ENCODE measurements at places on chromosomes 3 and 15. TPM values are rescaled to one million over a fixed set of nuclear protein-coding genes. Genes with fewer than 3 reads are reported as not detected.

FETUB gene
- not detected for total RNA-seq

HGD gene
- under 0.01 TPM for total RNA-seq

CELSR3 gene
- 2.1 TPM for total RNA-seq

GPR149 gene
- not detected for total RNA-seq

MNS1 gene
- 2.1 TPM for total RNA-seq

CLDN18 gene
- total RNA-seq: not detected

CGNL1 gene
- 6.1 TPM for total RNA-seq

ROPN1 gene
- not detected for total RNA-seq

TUSC2 gene
- total RNA-seq: 14.6 TPM

ZNF592 gene
- 3.1 TPM for total RNA-seq

PPM1M gene
- total RNA-seq: 38.8 TPM

PPARG gene
- 14.9 TPM for total RNA-seq

ACKR2 gene
- total RNA-seq: under 0.01 TPM

ACSBG1 gene
- not detected for total RNA-seq

HES1 gene
- 0.17 TPM for total RNA-seq

XCR1 gene
- under 0.01 TPM for total RNA-seq

PLD1 gene
- 8.2 TPM for total RNA-seq

CCK gene
- total RNA-seq: 1.0 TPM

ITIH1 gene
- total RNA-seq: not detected

NR1I2 gene
- under 0.01 TPM for total RNA-seq

ECE2 gene
- not detected for total RNA-seq

ERICH6 gene
- under 0.01 TPM for total RNA-seq

ABHD17C gene
- total RNA-seq: 9.8 TPM

SLCO3A1 gene
- 7.7 TPM for total RNA-seq

AADACL2 gene
- under 0.01 TPM for total RNA-seq

FAM107A gene
- under 0.01 TPM for total RNA-seq
